ENCODE measurements at places on chromosomes 3 and 15. TPM values are rescaled to one million over a fixed set of nuclear protein-coding genes. Genes with fewer than 3 reads are reported as not detected.

Gene TTC23
- total RNA-seq: 2.1 TPM

Gene PRICKLE2
- not detected for total RNA-seq

Gene BFSP2
- 0.61 TPM for total RNA-seq

Gene INKA1
- 2.1 TPM for total RNA-seq

Gene TP63
- 0.34 TPM for total RNA-seq

Gene GHSR
- total RNA-seq: not detected

Gene CHRM5
- not detected for total RNA-seq

Gene CNOT10
- 56.4 TPM for total RNA-seq

Gene UTS2B
- not detected for total RNA-seq

Gene DLL4
- 0.08 TPM for total RNA-seq

Gene SLC28A2
- not detected for total RNA-seq
